ENCODE measurements at places on chromosomes 2 and 18.

DNA sequence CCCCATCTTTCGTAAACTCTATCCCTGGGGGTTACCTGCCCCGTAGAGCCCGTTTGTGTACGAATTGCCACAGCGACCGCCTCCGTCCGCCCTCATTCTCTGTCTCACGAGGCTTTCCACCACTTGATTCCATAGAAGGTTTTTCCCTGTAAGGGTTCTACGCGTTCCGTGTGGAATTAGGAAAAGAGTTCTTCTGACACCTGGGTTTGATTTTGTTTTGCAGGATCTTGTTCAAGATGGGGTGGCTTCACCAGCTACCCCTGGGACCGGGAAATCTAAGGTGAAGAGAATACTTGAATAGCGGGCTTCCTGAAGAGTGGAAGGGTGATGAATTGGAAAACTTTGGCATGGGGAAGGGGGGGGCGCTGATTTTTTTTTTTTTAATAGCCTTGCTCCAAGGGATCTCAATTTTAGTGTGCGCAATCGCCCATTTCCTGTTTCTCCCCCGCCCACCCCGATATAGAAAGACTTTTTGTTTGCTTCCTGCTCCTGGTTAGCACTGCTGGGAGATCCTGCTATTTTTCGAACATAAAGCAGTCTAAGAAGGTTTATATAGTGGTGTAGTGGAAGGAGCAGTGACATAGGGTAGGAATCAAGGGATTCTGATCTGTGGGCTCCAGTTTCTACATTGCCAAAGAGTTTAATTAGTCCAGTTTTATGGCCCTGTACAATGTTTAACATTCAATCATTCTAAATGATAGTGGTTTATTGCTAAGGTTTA lies 564 bp downstream of the GCC2 start:
- DNase-seq = peak; percentile 36

GRCh38 chr2:55887901-55888624 lies 35.5 kb downstream of the EFEMP1 start:
- DNase-seq = no peak

DNA sequence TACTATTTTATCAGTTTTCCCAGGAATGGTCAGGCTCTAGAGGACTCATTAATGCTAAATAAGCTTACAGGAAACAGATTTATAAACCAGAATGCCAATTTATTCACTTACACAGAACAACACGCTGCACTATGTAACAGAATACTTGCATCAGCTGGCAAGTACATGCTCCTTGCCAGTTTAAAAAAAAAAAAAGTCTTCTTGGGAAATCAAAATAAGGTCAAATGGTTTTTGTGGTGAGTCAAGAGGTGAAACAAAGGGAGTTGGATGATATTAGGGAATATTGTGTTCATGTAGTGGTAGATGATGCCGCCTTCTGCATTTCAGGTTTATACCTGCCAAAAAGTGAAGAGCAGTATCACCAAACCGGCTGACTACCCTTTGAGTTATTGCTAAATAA lies 1322.1 kb upstream of the ZEB2 start:
- no peak for DNase-seq

DNA sequence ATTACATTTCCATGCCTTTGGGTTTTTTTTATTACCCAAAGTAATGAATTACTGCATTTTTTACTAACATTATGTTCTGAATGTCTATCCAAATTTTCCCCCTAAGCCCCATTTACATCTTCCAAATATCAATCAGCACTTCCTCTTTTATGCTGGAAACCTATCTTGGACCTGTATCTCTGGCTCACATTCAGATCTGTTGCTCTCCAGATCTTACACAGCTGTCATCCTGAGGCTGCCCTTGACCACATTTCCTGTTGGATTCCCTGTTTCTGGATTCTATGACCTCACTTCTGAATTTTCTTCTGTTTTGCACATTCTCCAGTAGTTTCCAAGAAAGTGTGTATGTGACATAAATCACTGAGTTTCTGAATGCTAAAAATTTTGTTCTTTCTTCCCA lies 146.7 kb downstream of the PDE1A start:
- DNase-seq = no peak

- DNase-seq = no peak
These were observed 588.1 kb downstream of the DCDC2C start for GRCh38 chr2:4291430-4291829.

- DNase-seq = no peak
These were observed 115.3 kb upstream of the TANK start for GRCh38 chr2:161044921-161045320.

DNA sequence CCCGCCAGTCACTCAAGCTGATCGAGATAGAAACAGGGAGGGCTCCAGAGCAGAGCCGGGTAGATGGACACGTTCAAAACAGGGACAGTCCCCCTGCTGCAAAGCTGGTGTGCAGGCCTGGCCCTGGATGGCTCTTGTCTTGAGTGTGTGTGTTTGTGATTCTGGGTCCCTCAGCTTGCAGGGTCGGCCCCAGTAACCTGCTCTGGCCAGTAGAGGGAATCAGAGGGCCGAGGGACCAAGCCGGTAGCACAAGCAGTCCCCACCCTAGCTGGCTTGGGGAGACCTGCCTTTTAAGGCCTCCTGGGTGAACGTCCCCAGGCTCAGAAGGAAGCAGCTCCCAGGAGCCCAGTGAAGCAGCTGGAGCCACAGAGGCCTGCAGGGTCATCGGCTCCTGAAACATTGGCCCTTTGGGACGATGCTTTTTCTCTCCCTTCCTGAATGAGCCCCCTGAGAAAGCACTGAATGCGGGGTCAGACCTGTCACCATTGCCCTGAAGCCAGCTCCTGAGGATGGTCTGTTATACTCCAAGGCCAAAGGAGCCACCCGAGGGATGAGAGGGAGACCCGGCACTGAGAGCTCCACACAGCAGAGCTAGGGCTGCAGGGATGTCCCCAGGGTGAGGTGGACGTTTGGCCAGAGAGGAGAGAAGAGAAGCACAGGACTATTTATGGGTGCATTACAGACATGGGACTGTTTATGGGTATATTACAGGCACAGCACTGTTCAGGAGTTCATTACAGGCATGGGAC lies 15.4 kb upstream of the MLPH start:
- DNase-seq = no peak

- no peak for DNase-seq
These were observed 8.1 kb downstream of the TDRD15 start for GRCh38 chr2:21131861-21132260.

DNA sequence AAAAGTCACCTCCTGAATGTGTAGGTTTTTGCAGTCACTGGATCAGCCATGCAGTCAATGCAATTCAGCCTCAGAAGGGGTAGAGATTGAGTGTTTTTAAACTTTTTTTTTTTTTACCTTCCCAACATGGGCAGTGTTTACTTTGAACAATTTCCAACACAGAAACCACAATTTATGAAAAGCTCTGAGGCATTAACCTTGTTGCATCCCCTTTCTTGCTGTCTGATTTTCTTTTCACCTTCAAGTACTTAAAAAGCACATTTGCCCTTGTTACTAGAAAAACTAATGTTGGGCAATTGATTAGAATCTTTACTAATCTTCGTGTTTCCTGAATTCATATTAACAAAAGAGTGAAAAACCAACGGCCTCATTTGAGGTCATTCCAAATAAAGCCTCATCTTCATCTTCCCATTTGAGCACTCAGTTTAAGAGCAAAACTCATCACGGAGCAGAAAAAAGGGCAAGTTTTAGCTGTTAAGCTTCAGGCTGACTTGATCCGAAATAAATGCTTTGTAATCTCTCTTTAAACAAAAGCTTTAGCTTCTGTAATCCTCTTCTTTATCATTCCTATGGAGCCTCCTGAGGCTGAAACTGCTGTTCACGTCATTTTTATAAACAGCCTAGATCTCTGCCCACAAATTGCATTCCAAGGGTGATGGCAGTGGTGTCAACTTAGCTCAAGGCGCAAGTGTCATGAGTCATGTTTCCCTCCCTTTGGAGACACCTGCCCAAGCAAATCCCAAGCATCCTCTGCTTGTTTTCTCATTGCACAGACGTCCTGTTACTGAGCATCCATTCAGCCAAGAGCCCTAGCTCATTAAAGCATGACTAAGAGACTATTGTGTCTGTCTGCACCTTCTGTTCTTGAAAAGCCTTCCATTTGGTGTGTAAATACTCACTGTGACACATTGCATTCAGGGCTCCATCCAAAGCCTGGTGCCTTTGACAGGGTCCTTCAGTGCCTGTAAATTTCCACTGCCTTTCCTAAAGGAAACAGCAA lies 107.7 kb downstream of the HNMT start:
- no peak for DNase-seq

GRCh38 chr2:681312-681711 lies 4.1 kb upstream of the TMEM18 start:
- DNase-seq = no peak

GRCh38 chr2:150147889-150148683 lies 339.4 kb downstream of the RND3 start:
- DNase-seq = no peak

DNA sequence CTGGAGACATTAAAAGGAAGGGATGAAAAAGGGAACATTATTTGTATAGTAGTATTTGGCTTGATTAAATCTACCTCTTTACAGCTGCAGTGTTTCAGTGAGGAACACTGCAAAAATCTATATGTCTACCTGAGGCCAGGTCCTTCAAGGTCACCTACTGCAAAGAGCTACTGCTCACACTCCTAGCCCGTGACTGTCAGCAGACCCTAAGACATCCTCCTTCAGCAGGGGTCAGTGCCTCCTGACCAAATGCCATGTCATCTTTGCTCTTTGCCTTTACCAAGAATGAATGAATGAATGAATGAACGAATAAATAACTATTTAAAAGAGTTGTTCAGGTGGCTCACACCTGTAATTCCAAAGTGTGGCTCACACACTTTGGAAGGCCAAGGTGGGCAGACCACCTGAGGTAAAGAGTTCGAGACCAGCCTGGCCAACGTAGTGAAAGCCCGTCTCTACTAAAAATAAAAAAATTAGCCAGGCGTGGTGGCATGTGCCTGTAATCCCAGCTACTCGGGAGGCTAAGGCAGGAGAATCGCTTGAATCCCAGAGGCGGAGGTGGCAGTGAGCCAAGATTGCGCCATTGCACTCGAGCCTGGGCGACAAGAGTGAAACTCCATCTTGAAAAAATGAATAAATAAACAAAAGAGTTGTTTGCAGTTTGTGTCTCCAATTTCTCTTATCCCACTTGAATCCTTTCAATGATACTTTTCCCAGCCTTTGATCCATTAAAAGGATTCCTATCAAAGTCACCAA lies 84.3 kb upstream of the GRB14 start:
- no peak for DNase-seq

- no peak for DNase-seq
These were observed 70.4 kb downstream of the APLF start for GRCh38 chr2:68537809-68538208.

GRCh38 chr18:6078877-6079276 lies 183.6 kb upstream of the TMEM200C start:
- DNase-seq = no peak

DNA sequence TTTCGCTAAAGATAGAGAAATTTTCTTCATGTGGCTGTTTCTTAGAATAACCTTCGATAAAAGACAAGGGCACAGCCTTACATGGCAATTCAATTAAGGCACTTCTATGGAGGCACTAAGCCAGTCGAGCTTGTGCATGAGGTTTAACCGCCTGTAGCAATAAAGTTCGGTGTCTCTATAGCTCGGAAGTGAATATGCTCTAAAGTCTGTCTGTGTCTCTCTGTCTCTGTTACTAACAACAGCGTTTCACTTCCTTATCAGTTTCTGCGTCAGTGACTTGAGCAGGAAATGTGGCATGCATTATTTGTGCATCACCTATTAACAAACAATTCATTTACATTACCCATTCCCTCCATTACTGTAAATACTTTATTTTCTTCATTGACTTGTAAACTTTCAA lies 365.1 kb upstream of the NETO1 start:
- DNase-seq = no peak

DNA sequence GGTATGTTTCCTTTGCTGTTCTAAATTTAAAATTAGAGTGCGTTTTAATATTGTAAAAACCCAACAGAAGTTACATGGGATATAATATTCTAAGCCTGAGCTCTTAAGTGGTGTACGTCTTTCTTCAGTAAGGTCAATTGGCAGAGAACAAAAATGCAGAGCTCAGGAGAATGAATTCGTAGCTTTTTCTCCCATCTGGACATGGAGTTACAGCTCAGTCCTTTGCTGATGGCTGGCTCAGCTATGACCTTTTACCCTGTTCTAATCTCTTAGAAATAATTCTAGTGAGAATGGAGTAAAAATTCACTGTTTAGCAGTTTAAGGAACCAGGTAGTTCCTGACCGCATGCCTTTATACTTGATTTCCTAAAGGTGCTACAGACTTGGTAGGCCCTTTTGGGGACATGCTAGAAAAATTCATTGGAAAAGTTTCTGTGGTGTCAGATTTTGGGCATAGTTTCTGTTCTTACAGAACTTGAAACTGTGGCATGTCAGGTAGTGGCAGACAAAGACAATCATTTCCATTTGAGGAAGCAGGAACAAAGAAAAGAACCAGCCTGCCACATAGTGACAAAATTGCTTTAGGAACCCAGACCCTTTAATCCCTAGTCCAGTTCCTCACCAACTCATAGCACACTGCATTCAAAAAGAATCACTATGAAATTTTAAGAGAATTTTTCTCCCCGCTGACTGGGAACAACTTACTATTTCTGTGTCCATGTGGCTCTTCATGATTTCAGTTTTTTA lies 566.8 kb upstream of the ZNF804A start:
- DNase-seq = no peak

DNA sequence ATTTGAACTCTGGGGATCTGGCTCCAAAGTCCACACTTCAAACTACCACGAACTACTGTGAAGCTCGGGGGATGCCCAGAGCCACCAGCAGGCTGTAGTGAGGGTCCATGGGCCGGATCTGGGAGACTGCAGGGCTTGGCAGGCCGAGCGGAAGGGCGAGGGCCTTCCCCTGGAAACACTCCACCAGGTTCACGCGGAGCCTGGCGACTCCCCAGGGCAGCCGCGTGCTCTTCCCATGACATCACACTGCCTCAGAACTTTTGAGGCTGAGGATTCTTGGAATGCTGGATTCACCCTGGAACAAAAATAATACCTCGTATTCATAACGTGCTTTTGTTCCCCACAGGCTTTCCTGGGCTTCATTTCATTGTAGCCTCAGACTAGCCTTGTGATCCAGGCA lies 201.0 kb downstream of the SMAD7 start:
- DNase-seq = no peak

DNA sequence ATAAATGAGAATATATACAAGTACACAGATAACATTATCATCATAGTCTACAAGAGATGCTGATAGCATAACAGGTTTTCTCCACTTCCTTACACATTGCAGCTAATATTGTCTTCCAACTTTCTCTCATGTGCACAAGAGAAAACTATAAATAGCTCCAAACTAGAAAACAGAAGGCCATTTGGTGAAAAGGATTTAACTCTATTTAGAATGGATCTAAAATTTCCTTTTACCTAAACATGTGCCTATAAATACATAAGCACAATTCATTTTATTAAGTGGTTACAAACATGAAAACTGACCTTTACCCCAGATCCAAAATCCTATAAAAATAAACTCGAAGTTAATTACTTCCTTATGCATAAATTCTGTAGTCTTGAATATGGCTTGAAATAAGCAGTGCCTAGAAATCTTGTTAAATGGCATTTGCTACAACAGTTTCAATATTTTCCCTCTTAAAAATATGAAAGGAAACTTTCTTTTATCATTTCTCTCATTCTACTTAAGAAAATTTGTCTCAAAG lies 41.6 kb downstream of the SLC25A12 start:
- DNase-seq = no peak

All from thymus (tissue), 14 donors.